ENCODE measurements at places on chromosomes 2 and 18.

DNA sequence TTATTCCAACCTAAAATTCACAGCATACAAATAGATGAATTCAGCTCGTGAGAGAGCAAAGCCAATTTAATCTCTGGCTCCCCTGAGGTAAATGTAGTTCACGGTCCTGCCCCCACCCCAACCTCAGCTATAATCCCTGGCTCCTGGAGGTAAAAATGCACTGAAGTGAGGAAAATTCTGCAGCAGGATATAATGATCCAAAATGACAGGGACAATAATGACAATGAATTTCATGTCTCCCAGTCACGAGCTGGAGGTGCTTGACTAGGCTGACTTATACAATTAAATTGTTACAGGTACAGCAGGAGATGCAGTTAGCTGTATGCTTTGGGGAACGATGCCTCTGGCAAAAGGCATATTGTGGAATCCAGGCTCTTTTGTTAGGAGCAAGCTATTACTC is 82.0 kb downstream of the GPD2 start:
- no peak for DNase-seq

DNA sequence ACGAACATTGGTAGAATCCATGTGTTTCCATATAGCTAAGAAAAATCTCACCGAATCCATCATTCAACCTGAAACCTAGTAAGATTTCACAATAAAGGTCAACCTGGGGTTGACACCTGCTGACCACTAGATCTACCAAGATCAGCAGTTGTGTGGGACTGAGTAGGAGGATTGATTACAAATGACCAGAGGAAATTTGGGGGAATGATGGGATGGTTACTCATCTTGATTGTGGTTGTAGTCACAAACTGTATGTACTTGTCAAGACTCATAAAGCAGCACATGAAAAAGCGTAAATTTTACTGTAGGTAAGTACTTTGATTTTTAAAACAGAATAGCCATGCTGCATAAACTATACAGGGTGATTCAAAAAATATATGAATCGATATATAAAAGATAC is 14.7 kb downstream of the DAPL1 start:
- DNase-seq, result no peak

- DNase-seq, result peak; percentile 71
Measured at GRCh38 chr2:46615986-46616485, 136.7 kb downstream of the TMEM247 start.

DNA sequence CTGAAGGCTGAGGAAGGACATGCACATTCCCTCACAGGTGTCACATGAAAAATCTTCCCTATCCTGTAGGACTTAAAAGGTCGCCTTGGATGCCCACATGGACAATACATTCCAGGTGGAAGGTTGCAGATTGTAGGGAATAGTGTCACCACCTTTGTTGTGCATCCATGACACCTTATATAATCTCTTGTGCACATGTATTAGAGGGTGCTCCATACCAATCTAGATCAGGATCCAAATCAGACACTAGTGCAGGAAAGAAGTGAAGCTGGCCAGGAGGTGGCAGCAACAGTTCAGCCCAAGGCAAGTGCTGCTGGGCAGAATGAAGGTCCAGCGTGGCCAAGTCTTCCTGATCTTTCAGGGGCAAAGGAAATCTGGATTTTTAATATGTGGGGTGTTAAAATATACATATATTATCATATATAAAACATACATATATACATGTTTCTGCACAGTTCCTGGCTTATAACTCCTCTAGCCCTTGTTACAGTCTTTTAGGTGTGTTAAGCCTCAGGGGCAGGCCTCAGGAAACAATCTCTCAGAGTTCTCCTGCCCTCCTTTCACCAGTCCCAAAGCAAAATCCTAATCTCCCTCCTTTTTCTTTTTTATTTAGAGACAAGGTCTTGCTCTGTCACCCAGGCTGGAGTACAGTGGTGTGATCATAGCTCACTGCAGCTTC is 16.6 kb downstream of the NIF3L1 start:
- DNase-seq, result peak; percentile 33

DNA sequence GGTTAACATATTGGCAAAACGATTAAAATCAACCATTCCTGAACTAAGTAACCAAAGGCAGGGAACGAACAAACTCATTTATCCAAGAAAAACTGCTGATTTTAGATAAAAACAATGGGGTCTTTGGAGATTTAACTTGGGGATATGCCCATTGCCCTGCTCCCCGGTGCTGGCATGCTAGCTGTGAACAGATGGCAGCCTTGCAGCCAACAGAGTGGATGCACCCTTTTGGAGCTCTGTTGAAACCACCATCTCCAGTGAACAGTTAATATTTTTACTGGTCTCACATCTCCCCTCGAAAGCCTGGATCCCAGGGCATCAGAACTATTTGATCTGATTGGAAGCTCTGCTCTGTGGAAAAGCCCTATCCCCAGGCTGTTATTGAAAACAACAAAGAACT is 303.1 kb downstream of the TGIF1 start:
- DNase-seq, result no peak

DNA sequence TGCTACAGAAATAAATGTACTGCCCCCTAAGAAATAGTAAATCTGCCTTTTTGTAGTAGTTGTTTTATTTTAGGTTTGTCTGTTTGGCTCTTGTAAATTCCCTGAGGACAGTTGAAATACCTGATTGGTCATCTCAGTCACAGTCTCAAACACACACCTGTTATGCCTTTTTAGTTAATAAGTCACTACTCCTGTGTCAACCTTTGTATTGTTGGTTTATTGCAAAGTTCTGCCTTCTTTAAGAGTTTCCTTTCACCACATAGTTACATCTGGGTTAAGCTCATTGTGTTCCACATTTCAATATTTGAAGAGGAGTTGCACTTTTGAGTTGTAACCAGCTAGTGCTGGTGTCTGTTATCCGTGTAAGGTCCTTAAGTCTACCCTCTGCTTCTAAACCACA is 198.7 kb downstream of the CCDC85A start:
- no peak for DNase-seq

DNA sequence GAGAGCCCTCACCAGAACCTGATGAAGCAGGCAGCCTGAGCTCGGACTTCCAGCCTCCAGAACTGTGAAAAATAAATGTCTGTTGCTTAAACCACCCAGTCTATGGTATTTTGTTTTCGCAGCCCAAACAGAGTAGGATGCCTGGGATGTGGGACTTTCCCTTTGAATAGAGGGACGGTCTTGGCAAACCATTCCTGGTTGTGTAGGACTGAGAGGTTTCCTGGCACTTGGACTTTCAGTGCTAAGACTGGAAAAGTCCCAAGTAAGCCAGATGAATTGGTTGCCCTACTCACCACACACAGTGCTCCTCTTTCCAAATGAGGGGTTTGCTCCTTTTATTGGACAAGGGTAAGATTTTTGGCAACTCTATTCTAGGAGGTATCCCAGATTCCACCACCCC is 46.8 kb upstream of the ACMSD start:
- no peak for DNase-seq

DNA sequence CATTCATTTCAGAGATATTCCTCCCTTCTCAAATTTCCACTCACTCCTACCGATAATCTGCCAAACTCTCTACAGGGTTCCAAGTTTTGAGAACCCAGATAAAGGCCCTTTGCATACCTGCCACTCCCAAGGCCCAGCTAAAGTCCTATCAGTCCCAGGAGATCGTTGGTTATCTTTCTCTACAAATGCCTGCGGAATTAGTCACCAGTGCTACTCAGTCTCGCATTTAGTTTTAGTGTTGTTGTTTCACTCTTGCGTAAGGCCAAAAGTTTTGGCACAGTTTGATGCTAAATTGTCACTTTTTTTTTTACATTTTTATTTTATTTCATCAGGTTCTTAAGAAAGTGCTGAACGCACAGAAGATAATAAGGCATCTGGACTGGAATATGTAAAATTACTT is 29.2 kb upstream of the SETBP1 start:
- DNase-seq, result no peak

DNA sequence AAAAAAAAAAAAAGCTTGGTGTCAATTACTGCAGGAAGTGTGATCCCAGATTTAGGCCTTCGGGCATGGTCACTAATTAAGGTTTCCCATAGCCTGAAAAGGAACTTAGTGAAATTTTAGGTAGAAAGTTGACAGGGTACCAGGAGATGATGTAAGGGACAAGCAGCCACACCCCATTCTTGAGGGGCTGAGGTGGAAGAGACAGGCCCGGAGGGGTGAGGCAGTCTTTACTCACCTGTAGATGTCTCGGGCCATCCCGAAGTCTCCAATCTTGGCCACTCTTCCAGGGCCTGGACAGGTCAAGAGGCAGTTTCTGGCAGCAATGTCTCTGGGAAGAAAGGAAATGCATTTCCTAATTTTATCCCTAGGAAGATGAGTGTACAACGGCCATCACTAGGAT is 94.3 kb downstream of the CLIP4 start:
- no peak for DNase-seq

GRCh38 chr18:24488824-24489493 is 28.5 kb downstream of the HRH4 start:
- peak; percentile 3 for DNase-seq

- no peak for DNase-seq
Measured at GRCh38 chr2:227079726-227080125, 84.3 kb downstream of the COL4A4 start.

- DNase-seq, result no peak
Measured at GRCh38 chr2:129331638-129332037, 647.8 kb upstream of the RAB6C start.

DNA sequence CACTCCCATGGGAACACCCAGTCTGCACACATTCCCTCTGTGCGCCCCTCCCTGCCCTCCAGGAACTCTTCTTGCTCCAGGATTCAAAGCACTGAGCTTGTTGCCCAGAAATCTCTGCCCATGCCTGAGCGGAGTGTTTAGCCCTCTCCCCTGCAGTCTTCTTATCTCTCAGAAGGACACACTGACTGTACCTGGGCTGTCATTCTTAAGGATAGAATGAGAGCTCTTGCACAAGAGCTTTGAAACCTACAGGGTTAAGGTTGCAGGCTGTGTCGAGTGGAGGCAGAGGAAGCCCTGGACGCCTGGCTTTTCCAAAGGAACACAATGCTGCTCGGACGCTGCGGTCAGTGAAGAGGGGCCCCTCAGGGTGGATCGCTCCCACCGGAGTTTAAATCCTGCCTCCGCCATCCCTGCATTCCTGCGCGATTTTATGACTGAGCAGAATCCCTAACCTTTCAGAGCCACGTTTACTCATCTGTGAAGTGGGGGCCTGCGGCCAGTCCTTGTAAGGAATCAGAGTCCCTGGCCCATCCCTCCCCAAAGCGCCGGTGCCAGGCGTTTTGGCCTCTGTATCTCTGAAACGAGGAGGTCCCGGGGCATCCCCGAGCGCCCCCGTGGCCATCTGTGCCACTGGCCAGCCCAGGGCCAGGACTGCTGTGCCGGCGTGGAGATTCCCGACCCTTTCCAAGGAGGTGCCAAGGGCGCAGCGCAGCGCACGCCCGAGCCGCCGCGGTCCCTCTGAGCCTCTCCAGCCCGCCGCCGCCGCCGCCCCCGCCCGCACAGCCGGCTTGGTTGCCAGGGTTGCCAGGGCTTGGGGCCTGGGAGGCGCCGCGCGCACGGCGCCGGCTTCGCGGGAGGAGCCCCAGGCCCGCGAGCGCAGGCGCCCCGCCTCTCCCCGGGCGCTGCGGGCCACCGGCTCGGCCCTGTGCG is 58.9 kb downstream of the FAM168B start:
- DNase-seq, result no peak

- no peak for DNase-seq
Measured at GRCh38 chr2:188122985-188123384, 168.7 kb upstream of the GULP1 start.

GRCh38 chr18:12046046-12046750 is 47.4 kb upstream of the ANKRD62 start:
- no peak for DNase-seq

DNA sequence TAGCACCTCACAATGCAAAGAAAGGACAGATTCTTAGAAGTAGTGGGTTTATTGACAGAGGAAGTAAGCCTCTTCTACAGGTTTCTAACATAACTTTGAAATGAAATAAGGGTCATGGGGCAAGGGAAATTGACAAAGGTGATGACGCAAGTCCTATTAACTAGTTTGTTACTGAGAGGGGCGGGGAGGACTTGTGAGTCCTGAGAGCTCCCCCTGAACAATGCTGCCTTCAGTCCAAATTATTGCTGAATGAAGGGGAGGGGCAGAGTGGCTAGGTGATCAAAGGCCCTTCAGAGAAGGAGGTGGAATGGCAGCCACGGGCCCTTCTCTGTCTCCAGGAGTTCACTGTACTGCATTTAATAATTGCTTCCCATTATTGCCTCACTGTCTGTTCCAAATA is 390.0 kb downstream of the MEIS1 start:
- no peak for DNase-seq

- peak; percentile 95 for DNase-seq
Measured at GRCh38 chr2:165572151-165572550, 102.7 kb downstream of the CSRNP3 start.

DNA sequence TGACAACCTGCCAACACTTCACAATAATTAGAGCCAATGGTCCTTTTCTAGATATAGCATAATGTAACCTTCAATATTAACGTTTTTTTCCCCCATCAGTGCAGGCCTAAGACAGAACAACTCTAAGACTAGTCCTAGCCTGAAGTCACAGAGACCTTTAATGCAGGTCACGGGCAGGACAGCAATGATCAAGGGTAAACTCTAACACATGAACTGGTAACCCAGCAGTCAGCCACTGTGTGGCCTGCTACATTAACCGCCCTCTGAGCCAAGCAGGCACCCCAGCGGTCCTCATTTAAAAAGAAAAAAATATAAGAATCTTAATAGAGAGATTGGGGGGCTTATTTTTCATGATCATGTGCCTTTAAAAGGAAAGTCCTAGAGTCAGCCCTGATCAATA is 290.6 kb downstream of the AFF3 start:
- DNase-seq, result no peak

- no peak for DNase-seq
Measured at GRCh38 chr2:148656516-148656915, 12.0 kb downstream of the EPC2 start.

- DNase-seq, result no peak
Measured at GRCh38 chr18:7584646-7585275, 17.6 kb downstream of the PTPRM start.

DNA sequence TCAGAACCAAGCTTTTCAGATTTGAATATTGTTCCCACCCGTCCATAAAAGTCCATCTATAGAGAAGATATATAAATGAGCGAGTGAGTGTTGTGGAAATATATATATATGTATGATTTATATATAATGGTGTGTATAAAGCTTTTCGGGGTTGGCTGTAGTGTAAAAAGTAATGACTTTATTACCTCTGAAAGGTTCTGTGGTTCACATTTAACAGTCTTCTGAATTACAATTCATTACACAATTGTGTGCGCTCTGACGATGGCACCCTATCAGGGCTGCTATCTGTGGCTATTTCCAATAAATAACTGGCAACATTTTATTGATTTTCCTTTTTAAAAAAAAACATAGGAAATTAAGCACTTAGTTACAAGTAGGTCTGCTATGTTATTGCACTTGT is 2.7 kb upstream of the BCL11A start:
- DNase-seq, result no peak

DNA sequence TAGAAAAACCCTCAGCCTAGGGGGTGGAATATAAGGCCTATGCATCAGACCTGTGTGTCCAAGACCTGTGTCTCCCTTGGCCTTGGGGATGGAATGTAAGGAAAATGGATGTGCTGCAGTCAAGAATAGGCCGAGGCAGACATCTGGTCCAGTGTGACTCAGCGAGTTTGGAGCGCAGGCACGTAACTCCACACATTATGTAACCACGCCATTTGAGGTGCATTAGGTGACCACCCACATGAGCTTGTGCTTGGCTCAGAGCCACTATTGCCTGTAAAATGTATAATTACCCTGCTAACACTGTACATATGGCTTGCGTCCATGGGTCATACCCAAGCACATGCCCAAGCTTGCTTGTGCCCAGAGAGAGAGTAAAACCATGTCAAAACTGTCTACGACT is 580.9 kb upstream of the HNMT start:
- DNase-seq, result no peak
